ENCODE measurements at places on chromosomes 7 and 10. TPM values are rescaled to one million over a fixed set of nuclear protein-coding genes. Genes with fewer than 3 reads are reported as not detected.

The POLR2J gene
- 44.8 TPM for polyA plus RNA-seq

- no peak for DNase-seq
These were observed 29.2 kb upstream of the HABP2 start for GRCh38 chr10:113523628-113524027.

- no peak for DNase-seq
These were observed 695 bp downstream of the HSPA12A start for GRCh38 chr10:116741391-116742351.

GRCh38 chr10:60031664-60032063 lies 125.3 kb upstream of the CCDC6 start:
- no peak for DNase-seq

GRCh38 chr10:131075218-131075770 lies 236.2 kb downstream of the TCERG1L start:
- DNase-seq, result no peak

DNA sequence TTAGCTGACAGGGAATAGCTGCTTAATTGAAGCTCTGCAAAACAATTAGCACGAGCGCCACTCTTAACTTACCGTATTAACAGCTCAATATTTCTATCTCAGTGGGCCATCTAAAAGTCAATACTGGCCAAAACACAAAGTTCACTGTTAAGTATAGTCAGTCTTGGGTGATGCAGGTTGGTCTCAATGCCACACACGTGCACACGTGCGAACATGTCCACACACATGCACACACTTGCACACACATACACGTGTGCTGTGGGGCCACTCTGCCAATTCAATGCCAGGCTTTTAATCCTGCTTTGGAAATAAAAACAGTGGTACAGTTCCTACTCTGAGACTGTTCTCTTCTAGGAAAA lies 105.1 kb downstream of the GRB10 start:
- DNase-seq, result no peak

- DNase-seq, result no peak
These were observed 4.1 kb downstream of the ERCC6 start for GRCh38 chr10:49534670-49535381.

DNA sequence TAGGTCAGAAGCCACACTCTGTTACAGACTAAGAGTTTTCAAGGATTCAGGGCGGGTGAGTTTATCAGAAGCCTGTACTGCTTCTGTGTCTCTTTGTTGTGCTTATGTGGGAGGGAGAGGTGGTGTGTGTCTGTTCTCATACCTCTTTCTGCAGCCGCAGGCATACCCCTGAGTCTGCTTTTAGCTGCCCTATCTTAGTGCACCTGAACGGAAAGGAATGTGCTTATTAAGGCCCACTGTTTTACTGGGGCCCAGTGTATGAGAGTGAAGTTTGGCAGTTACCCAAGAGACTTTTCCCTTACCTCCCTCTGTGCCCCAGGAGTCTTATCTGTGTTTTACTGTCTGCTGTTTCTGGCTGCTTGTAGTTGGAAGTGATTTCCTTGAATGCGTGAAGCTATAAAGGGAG lies 104.3 kb downstream of the TYW1 start:
- DNase-seq, result no peak

DNA sequence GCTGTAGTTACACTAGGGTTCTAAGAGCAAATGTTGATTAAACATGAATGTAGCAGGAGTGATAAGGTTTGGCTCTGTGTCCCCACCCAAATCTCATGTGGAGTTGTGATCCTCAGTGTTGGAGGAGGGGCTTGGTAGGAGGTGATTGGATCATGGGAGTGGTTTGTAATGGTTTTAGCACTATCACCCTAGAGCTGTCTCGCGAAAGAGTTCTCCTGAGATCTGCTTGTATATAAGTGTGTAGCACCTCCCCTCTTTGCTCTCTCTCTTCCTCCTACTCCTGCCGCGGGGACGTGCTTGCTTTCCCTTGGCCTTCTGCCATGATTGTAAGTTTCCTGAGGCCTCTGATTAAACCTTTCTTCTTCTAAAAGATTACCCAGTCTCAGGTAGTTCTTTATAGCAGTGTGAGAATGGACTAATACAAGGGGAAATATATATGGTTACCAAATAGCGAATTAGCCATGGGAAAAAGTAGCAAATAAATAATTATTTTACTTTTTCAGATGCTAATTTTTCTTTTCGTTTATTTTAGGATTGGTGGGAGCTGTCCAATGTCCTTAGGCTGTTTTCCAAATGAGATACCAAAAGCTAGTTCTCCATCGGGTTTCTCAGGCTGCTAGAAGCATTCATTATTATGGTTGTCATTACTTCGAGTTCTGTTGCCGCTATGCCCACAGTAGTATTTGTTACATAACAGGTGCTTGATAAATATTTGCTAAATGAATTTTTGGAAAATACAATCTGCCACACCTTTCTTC lies 58.7 kb downstream of the PTEN start:
- DNase-seq, result no peak

The PPP1R9A gene
- not detected for polyA plus RNA-seq

- DNase-seq, result no peak
These were observed 30.1 kb downstream of the SMNDC1 start for GRCh38 chr10:110274647-110275046.

The FAM24A gene
- not detected for polyA plus RNA-seq

- DNase-seq, result no peak
These were observed 166.3 kb upstream of the TMEM196 start for GRCh38 chr7:19939746-19940145.

- DNase-seq, result no peak
These were observed 37.4 kb downstream of the FOXL3 start for GRCh38 chr7:327233-327931.

- no peak for DNase-seq
These were observed 96.9 kb downstream of the IQUB start for GRCh38 chr7:123437447-123437995.

GRCh38 chr10:56624082-56624481 lies 263.0 kb upstream of the ZWINT start:
- DNase-seq, result no peak

- no peak for DNase-seq
These were observed 22.7 kb downstream of the DYNC1I1 start for GRCh38 chr7:95794917-95795515.

DNA sequence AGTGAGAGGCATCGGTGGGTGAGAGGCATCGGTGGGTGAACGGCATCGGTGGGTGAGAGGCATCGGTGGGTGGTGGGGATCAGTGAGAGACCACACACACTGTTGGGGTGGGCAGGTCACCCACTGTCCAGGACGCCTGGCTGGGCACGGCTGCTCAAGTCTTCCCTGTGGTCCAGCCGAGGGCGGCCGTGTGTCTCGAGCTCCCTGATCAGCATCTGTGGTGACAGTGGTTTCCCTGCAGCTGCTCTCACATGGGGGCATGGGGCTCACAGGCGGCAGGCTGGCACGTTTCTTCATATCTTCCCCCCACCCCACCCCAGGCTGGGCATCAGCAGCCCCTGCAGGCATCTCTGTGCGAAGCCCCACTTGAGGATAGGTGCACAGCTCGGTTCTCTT lies 78.2 kb downstream of the NKX6-2 start:
- no peak for DNase-seq

DNA sequence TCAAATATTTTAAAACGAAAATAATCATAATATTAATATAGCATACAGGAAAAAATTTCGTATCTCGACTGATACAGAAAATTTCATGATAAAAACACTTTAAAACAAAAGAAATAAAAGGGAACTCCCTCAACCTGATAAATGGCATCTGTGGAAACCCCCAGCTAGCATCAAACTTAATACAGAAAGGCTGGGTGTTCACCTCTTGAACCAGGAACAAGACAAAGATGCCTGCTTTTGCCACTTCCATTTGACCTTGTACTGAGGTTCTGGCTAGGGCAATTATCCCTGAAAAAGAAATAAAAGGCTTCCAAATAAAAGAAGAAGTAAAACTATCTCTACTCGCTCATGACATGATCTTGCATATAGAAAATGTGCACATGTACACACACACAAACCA lies 2.5 kb upstream of the ALOX5 start:
- DNase-seq, result no peak

DNA sequence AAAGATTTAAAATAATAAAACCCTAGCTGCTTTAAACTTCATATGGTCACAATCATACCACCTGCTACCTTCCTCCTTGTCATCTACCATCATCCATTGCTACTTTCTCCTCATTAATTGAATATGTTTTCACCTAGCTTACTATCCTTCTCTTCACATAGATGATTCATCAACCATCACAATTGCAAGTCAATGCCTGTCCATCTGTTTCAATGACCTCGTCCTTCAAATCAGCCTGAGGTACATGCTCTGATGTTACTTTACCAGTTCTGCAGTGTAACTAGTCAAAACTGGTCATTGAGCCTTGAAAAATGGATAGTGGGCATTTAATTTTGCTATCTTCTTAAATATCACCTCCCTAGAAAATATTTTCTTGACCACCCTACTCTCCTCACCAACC lies 164.7 kb downstream of the SEMA3E start:
- DNase-seq, result no peak

DNA sequence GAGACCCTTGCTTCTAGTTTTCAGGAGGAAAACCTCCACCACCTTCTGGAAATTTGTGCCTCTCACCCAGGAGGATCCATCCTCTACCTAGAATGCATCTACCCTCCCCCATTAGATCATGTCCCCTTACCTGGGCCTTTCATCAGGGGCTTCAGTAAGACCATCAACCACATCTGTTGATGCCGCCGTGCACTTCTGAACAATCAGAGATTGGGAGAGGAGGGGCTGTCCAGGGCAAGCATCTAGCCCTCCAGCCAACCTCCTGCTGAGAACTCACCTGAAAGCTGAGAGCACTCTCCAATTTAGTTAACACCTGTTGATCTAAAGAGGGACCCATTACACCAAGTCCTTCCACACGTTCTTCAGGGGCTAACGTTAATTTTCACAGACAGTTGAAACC lies 57.6 kb upstream of the PIK3CG start:
- no peak for DNase-seq

The GIMAP5 gene
- not detected for polyA plus RNA-seq

DNA sequence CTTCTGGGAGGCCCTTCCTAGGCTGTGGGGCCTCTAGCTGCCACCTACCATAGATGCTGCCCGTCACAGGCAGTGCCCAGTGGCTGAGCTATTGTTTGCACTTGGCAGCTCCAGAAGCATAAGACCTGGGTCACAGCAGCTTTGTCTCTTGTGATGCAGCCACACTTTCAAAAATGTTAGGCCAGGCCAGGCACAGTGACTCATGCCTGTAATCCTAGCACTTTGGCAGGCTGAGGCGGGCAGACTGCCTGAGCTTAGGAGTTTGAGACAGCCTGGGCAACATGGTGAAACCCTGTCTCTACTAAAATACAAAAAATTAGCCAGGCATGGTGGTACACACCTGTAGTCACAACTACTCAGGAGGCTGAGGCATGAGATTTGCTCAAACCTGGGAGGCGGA lies 9.5 kb upstream of the KAZALD1 start:
- DNase-seq, result no peak

DNA sequence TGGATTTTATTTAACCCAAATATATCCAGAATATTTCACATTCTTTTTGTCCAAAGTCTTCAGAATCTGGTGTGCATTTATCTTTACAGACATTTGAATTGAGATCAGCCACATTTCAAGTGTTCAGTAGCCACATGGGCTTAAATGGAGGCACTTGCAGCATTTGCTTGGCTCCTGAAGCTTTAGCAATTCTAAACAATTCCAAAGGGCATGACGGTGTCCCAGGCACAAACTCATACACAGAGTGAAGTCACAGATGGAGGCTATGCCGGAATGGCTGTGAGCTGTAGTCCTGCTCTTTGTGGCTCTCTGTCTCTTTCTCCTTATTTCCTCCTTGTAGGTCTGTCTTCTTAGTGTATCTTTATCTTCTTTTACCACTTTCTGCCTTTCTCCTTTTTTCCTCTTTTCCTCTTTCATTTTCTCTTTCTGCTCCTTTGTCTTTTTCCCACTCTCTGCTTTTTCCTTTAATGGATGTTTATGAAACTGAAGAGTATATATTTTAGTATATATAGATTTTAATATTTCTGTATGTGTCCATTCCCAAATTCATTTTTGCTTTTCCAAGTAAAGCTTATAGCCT lies 7.7 kb downstream of the AGBL3 start:
- no peak for DNase-seq

The ITIH2 gene
- polyA plus RNA-seq, result not detected

The OR6V1 gene
- polyA plus RNA-seq, result not detected

The PRPS1L1 gene
- not detected for polyA plus RNA-seq

GRCh38 chr7:95883217-95883616 lies 110.9 kb downstream of the DYNC1I1 start:
- no peak for DNase-seq

GRCh38 chr7:82382276-82382675 lies 61.3 kb downstream of the CACNA2D1 start:
- no peak for DNase-seq

DNA sequence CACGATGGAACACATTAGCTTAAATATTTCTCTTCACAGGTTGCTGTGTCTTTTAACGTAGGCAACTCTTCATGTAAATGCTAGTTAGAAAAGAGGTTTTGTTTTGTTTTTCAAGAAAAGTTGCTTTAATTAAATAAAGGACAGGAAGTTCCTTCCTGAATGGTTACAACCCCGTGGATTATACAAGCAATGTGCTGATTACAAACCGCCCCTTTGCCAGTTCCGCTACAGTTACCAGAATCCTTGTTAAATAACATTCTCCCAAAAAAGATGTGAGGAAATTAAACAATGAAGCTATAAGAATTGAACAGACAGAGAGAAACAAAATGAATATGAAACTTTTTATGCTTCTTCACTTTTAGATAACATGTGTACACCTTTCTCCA lies 75.1 kb downstream of the LYZL2 start:
- DNase-seq, result no peak

- DNase-seq, result no peak
These were observed 112.6 kb downstream of the DGKI start for GRCh38 chr7:137734221-137734620.

DNA sequence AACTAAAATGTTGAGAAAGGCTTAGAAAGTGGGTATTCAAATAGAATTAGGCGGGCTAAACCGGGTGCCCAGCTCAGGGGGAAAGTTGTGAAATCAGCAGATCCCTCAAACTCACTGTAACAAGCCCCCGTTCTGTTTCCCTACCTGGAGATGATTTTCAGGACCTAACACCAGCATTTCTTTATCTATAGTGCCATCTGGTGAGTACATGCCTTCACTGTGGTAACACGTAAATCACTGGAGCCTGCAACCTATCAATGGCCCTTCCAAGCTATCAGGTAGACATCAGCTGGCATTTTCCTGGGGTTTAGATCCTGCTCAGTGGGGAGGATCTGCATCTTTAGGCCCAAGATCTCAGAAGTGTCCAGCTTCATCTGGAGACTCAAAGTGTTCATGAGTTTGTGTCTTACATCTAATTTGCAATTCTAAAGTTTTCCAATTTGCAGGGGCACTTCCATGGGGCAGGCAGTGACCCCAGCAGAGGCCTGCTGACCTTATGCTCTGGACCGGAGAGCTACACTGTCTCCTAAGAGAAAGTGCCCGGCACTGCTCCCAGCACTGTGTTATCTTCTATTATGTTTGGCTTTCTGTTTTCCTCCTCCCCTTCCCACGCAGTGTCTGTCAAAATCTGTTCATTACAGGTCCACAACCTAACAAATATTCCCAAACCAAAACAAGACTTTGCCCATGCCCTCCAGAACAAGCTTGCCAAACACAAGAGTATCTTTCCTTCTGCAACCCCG lies 132.5 kb downstream of the LSM5 start:
- DNase-seq, result no peak

The SPDYE8 gene
- 0.10 TPM for polyA plus RNA-seq

Measured in AG04450 (cell line).